Activated CD4-positive, alpha-beta memory T cell treated with anti-CD3 and anti-CD28 coated beads for 36 hours (primary cell): ENCODE measurements at places on chromosomes 11 and 22. TPM values are rescaled to one million over a fixed set of nuclear protein-coding genes. Genes with fewer than 3 reads are reported as not detected.

Gene NPAS4
- not detected for total RNA-seq

- H3K27me3 ChIP-seq: no peaks in the 10 kb centered on the region
- H3K4me1 ChIP-seq: no peaks in the 10 kb centered on the region
- H3K4me3 ChIP-seq: no peak overlapping the region
Observed at GRCh38 chr11:41099654-41100053, 359.8 kb downstream of the LRRC4C start.

DNA sequence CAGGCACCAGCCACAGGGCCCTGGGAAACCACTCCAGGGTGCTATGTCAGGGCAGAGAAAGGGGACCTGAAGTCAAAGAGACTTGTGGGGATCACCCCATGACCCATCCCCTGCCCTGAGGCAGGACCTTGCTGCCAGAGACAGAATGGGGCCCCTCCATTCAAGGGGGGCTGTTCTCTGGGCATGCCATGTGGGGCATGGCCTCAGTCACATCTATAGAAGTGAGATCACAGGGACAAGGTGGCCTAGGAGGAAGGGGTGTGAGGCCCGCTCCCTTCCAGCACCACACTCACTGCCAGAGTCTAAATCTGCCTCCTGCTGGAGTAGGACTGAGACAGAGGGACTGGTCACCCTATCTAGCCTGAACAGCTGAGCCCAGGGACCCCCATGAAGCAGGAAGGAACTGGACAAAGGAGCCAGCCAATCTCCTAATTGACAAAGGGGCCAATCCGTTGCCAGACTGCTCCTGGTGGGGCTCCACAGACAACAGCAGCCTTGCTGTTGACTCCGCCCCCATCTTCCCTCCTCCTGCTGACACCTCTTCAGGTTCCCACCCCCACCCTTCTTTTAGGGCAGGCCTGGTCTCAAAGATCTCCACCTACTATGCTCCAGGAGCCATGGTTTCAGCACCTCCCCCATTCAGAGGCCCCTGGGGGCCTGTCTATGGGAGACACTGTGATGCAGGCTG, 26.0 kb downstream of the NEAT1 start:
- H3K27ac ChIP-seq: no peak overlapping the region
- peak; percentile 28 for DNase-seq
- no peak overlapping the region for H3K4me3 ChIP-seq
- peaks cover 11% of the 10 kb centered on the region for H3K36me3 ChIP-seq
- H3K27me3 ChIP-seq: no peaks in the 10 kb centered on the region

DNA sequence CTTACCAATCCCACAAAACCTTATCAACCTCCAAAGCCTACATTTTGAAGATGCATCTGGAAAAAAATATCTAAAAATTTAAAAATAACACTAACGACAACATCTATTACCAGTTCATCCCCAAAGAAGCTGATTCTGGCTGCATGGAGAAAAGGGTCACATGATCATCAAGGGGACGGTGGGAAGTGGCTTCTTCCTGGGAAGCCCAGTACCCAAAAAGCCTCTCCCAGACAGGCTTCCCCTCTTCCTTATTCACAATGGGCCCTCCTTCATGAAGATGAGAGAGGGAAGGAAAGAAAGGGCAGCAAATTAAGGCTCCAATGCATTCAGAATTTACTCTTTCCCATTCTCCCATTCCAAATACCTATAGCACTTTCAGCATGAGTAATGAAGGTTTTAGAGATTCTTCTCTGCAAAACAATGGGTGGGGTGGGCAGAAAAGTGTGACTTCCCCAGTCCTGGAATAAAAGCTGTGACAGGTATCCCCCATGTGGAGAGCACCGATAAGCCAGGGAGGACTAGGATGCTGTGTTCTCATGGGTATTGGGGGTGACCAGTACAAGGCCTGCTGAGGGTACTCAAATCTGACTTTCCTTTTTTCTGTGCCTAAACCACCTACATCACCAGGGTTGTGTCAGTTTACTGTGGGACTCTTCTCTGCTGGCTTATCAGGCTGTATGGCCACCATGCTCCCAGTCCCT, 88.2 kb downstream of the SIK3 start:
- peaks cover 55% of the 10 kb centered on the region for H3K4me1 ChIP-seq
- peaks cover 2% of the 10 kb centered on the region for H3K36me3 ChIP-seq
- H3K27me3 ChIP-seq: no peaks in the 10 kb centered on the region
- H3K4me3 ChIP-seq: no peak overlapping the region
- no peak for DNase-seq

- H3K4me3 ChIP-seq: no peak overlapping the region
- H3K27me3 ChIP-seq: peaks cover 16% of the 10 kb centered on the region
- no peaks in the 10 kb centered on the region for H3K36me3 ChIP-seq
- H3K4me1 ChIP-seq: peaks cover 5% of the 10 kb centered on the region
- no peak for DNase-seq
Observed at GRCh38 chr11:126060757-126061171, 1.9 kb downstream of the CDON start.

Gene GVQW3
- 3.3 TPM for total RNA-seq

DNA sequence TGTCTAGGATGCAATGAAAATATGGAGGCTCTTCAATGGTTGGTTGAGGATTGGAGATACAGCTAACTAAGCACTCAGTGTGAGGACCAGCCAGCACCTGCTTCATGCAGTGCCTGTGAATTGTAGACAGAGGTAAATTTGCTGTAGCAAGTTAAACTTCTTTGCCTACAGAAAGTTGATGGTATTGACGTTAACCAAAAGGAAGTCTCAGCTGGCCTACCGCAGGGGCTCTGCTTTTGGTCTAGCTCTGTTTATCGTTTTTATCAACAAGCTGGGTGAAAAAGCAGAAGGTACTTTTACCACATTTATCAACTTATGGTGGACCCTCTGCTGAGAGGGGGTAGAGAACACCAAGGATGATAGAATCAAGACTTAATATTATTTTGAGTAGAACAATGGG, 51.6 kb downstream of the GRAMD1B start:
- no peak for DNase-seq
- H3K27ac ChIP-seq: no peak overlapping the region
- peaks cover 46% of the 10 kb centered on the region for H3K4me1 ChIP-seq
- no peak overlapping the region for H3K4me3 ChIP-seq

GRCh38 chr22:24810043-24810749, 4.2 kb downstream of the SGSM1 start:
- DNase-seq: peak; percentile 31
- H3K27me3 ChIP-seq: no peaks in the 10 kb centered on the region
- peaks cover 10% of the 10 kb centered on the region for H3K36me3 ChIP-seq
- H3K4me1 ChIP-seq: peaks cover 25% of the 10 kb centered on the region

DNA sequence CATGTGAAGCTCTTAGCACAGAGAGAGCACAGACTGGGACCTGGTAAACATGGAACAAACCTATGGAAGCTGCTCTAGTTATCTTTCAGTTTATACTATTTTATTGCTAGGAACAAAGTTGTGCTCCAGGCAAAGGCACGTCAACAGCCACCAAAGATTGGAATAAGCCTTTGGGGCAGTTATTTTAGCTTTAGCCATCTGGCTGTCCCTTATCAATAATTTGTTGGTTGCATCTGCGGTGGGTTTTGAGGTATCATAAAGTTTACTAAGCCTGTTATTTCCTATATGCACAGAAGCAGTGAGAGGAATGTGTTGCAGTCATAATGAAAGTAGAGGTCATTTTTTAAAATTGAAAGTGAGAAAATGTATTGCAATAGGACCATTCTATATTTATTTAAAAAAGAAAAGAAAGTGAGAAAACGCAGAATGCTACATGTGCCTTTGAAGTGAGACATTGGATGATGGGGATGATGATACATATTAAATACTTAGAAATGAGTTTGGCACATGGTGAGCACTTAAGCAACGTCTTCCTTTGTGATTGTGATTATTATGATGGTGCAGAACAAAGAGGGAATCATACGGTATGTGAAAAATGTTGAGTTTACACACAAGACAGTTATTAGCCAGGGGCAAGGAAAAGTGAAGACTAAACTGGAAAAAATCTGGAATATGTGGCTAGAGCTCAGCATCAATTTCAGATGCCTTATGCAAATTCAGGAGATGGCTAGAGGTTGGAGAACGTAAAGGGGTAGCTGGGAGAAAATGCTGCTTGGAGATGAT, 58.3 kb downstream of the PRR5L start:
- H3K27ac ChIP-seq: peak overlapping the region; percentile 72
- H3K27me3 ChIP-seq: peaks cover 7% of the 10 kb centered on the region
- peaks cover 80% of the 10 kb centered on the region for H3K4me1 ChIP-seq
- H3K4me3 ChIP-seq: peak overlapping the region; percentile 31
- no peak for DNase-seq

Gene RIBC2
- 7.7 TPM for total RNA-seq

- H3K27me3 ChIP-seq: peaks cover 64% of the 10 kb centered on the region
- H3K4me1 ChIP-seq: no peaks in the 10 kb centered on the region
- H3K27ac ChIP-seq: no peak overlapping the region
- H3K36me3 ChIP-seq: no peaks in the 10 kb centered on the region
Observed at GRCh38 chr11:35526370-35526792, 965 bp upstream of the PAMR1 start.

DNA sequence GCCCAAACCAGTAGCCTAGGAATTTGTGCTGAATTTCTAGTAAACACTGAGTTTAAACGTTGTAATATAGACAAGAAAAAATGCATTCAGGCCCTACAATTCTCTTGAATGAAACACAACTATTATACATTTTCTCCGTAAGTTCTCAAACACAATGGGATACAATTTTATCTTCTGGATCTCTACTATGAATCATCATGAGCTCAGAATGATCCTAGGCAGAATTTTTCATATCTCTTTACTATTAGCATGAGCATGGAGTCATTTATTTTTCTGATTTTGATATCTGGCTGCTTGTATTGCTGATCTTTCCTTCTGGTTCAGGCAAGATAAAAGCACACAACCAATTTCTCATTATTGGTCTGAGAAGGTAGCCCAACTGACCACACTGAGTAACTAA, 1123.4 kb upstream of the RAG2 start:
- no peaks in the 10 kb centered on the region for H3K27me3 ChIP-seq
- H3K4me3 ChIP-seq: no peak overlapping the region
- H3K36me3 ChIP-seq: no peaks in the 10 kb centered on the region
- H3K4me1 ChIP-seq: no peaks in the 10 kb centered on the region
- no peak for DNase-seq

- H3K36me3 ChIP-seq: no peaks in the 10 kb centered on the region
- H3K27ac ChIP-seq: no peak overlapping the region
- H3K27me3 ChIP-seq: peaks cover 4% of the 10 kb centered on the region
- DNase-seq: no peak
Observed at GRCh38 chr11:12854297-12854661, 154.8 kb upstream of the RASSF10 start.

Gene OR8A1
- total RNA-seq: not detected

DNA sequence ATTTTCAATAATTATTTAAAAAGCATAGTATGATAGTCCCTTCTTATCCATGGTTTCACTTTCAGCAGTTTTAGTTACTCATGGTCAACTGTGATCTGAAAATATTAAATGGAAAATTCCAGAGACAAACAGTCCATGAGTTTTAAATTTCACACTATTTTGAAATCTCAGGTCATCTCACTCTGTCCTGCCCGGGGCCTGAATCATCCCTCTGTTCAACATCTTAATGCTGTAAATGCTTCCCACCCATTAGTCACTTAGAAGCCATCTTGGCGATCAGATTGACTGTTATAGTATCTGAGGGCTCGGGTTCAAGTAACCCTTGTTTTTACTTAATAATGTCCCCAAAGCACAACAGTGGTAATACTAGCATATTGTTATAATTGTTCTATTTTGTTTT, 1509.3 kb downstream of the FAM181B start:
- H3K4me1 ChIP-seq: no peaks in the 10 kb centered on the region
- H3K27ac ChIP-seq: no peak overlapping the region
- DNase-seq: no peak
- H3K4me3 ChIP-seq: no peak overlapping the region

DNA sequence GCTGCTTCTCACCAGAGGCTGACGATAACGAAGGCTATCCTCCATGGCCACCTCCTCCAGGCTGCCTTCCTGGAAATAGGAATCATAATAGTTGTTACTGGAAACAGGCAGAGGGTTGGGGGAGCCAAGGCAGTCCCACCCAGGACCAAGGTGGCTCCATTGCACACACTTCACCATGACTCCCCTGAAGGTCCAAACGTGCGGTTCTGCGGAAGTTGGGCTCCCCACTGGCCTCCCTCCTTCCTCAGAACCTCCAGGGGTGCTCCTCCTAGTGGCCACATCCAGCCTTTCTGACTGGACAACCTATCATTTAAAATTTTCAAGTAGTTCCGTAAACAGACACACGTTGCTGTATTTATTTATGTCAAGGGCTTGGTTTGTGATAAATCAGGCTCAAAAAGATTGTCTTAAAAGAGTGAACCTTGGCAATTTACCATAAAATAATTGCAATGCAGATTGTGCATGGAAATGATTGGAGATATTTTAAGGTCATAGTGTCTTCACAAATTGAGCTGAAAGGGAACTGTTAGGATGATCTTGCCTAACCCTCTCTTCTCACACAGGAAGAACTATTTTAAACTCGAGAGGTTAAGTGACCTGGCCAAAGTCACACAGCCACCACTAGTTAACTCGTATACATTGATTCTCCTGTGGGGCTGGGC, 1.4 kb upstream of the TCN2 start:
- no peak overlapping the region for H3K4me3 ChIP-seq
- H3K27me3 ChIP-seq: peaks cover 1% of the 10 kb centered on the region
- H3K36me3 ChIP-seq: no peaks in the 10 kb centered on the region
- DNase-seq: peak; percentile 70

Gene OR4C46
- total RNA-seq: not detected

Gene DUSP8
- total RNA-seq: 2.4 TPM

Gene PHOX2A
- total RNA-seq: not detected

Gene H19
- total RNA-seq: not detected

DNA sequence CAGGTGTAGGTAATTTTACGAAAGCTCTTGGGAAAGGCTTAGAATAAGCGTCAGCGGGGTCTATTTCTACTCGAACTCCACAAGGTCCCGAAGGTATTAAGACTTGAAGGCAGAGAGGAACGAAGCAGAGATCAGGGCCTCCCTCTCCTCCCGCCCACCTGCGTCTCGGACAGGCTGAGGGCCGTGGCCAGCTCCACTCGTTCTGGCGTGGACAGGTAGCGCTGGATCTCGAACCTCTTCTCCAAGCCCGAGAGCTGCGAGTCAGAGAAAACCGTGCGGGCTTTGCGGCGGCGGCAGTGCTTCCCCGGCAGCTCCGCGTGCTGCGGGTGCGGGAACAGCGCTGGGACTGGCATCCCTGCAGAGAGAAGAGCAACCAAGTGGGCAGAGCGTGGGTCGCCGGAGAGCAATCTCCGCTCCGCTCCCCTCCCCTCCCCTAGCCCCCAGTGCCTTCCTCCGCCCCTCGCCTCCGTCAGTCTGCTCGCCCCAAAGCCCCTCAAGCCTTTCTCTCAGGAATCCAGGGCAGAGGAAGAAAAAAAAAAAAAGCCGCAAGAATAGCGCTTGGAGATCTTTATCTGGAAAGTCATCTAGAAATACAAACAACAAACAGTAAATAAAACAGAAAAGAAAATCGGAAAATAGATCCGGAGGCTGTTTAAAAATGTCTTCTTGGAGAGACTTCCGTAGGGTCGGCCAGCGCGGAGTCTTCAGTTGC, 2.4 kb downstream of the BSX start:
- H3K27me3 ChIP-seq: peaks cover 84% of the 10 kb centered on the region
- no peak overlapping the region for H3K4me3 ChIP-seq
- no peaks in the 10 kb centered on the region for H3K36me3 ChIP-seq
- H3K4me1 ChIP-seq: peaks cover 39% of the 10 kb centered on the region
- no peak overlapping the region for H3K27ac ChIP-seq

- peaks cover 32% of the 10 kb centered on the region for H3K27me3 ChIP-seq
- no peaks in the 10 kb centered on the region for H3K36me3 ChIP-seq
- peaks cover 34% of the 10 kb centered on the region for H3K4me1 ChIP-seq
- no peak overlapping the region for H3K27ac ChIP-seq
- H3K4me3 ChIP-seq: no peak overlapping the region
- no peak for DNase-seq
Observed at GRCh38 chr22:28911304-28911690, 27.9 kb downstream of the ZNRF3 start.

Gene CBLIF
- not detected for total RNA-seq
